Tibial nerve (tissue), 4 donors: ENCODE measurements at places on chromosomes 12 and 14. TPM values are rescaled to one million over a fixed set of nuclear protein-coding genes. Genes with fewer than 3 reads are reported as not detected.

- H3K27me3 ChIP-seq: no peaks in the 10 kb centered on the region
- no peak for DNase-seq
- no peaks in the 10 kb centered on the region for H3K4me1 ChIP-seq
These were observed 411.0 kb upstream of the OR4E1 start for GRCh38 chr14:22084393-22085281.

DNA sequence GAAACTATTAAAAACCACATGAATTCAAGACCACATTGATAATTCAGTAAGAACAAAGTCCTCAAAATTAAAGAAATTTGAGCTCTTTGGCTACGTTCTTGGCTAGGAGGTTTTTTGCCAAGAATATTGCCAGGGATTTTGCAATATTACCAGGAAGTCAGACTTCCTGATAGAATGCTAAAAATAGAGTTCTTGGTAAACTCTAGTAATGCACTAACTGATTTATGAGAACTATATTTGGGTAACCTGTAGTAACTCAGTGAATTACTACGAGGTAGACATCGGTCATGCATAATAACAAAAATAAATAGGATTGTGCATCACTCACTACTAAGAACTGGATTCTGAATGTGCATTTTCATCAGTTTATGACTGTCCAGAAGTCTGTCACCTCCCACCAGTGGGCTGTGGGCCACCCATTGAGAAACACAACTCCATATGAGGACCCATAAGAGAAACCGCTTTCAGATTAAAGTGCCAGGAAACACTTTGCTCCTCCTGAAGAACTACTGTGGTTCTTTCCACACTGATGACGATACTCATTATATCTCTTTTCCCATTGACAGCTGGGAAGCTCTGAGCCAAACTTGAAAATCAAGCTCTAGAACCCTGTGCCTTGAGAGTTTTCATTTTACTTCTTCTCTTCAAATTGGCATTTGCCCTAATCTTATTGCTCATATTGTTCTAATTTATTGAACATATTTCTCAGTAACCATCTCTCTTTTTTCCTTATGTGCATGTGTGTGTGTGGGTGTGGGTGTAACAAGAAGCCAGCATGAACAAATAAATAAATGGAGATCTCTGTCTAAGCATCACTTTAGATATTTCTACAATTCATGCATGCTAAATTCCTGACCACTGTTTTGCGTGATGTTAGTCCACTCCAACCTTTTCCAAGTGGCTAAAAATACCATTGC is 116.6 kb downstream of the BCL11B start:
- no peak for DNase-seq
- H3K4me1 ChIP-seq: peaks cover 7% of the 10 kb centered on the region
- H3K27me3 ChIP-seq: no peaks in the 10 kb centered on the region
- no peaks in the 10 kb centered on the region for H3K36me3 ChIP-seq
- H3K27ac ChIP-seq: no peak overlapping the region
- H3K4me3 ChIP-seq: no peak overlapping the region

- no peak overlapping the region for H3K27ac ChIP-seq
- no peaks in the 10 kb centered on the region for H3K27me3 ChIP-seq
- peaks cover 22% of the 10 kb centered on the region for H3K4me1 ChIP-seq
- no peak overlapping the region for H3K4me3 ChIP-seq
These were observed 125.2 kb downstream of the GCH1 start for GRCh38 chr14:54777395-54777794.

- H3K4me1 ChIP-seq: no peaks in the 10 kb centered on the region
- no peaks in the 10 kb centered on the region for H3K36me3 ChIP-seq
- no peak overlapping the region for H3K27ac ChIP-seq
- H3K27me3 ChIP-seq: no peaks in the 10 kb centered on the region
- H3K4me3 ChIP-seq: no peak overlapping the region
- no peak for DNase-seq
These were observed 29.6 kb downstream of the IFT43 start for GRCh38 chr14:76015191-76015590.

The MYO1H gene
- total RNA-seq: 0.20 TPM

The KRT74 gene
- not detected for total RNA-seq

GRCh38 chr14:27863166-27863565 is 903.4 kb upstream of the FOXG1 start:
- H3K4me3 ChIP-seq: no peak overlapping the region
- no peaks in the 10 kb centered on the region for H3K27me3 ChIP-seq
- DNase-seq: no peak
- H3K4me1 ChIP-seq: no peaks in the 10 kb centered on the region
